ENCODE measurements at places on chromosomes 11 and 22.

GRCh38 chr22:42178910-42179519, 48.4 kb upstream of the CYP2D6 start:
- no peak for DNase-seq

DNA sequence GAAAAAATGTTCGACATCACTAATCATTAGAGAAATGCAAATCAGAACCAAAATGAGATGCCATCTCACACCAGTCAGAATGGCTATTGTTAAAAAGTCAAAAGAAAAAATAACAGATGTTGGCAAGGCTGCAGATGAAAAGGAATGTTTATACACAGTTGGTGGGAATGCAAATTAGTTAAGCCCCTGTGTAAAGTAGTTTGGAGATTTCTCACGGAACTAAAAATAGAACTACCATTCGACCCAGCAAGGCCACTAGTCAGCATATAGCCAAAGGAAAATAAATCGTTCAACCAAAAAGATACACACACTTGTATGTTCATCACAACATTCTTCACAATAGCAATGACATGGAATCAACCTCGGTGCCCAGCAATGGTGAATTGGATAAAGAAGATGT, 503.2 kb downstream of the OPCML start:
- DNase-seq, result peak; percentile 76

- no peak for DNase-seq
Measured at GRCh38 chr11:130170345-130170744, 10.8 kb downstream of the ST14 start.

DNA sequence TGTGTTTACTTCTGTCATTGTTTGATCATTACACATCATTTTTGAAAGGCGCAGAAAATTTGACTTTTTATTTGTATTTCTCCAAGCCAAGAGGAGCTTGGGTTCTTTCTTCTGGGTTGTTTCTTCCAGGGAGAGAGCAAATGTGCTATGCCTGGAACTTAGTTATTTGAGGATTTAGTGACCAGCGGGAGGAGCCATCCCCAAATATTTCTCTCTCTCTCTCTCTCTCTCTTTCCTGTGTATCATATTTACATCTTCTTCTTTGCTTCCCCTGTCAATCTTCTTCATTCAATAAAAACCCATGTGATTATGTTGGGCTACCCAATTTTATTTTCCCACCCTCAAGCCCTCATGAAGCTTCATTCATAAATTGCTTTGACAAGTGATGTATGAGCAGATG, 534.5 kb downstream of the LRRC4C start:
- no peak for DNase-seq

- no peak for DNase-seq
Measured at GRCh38 chr11:70578371-70578770, 180.0 kb downstream of the CTTN start.

- peak; percentile 28 for DNase-seq
Measured at GRCh38 chr11:93525601-93526345, 17.4 kb downstream of the SMCO4 start.

GRCh38 chr22:22590136-22590891, 31.2 kb upstream of the PRAME start:
- no peak for DNase-seq

DNA sequence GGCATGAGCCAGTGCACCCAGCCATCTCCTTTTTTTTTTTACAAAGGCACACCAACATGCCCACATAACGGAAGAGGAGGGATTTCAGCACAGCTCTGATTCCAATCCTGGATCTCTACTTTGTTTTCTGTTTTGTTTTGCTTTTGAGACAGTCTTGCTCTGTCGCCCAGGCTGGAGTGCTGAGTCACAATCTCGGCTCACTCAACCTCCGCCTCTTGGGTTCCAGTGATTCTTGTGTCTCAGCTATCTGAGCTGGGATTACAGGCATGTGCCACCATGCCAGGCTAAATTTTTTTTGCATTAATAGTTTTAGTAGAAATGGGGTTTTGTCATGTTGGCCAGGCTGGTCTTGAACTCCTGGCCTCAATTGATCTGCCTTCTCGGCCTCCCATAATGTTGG, 28.1 kb downstream of the VSTM5 start:
- DNase-seq, result peak; percentile 43

GRCh38 chr11:72786305-72787215, 7.3 kb downstream of the STARD10 start:
- no peak for DNase-seq

GRCh38 chr11:31397239-31397834, 27.7 kb downstream of the DNAJC24 start:
- DNase-seq, result peak; percentile 40

DNA sequence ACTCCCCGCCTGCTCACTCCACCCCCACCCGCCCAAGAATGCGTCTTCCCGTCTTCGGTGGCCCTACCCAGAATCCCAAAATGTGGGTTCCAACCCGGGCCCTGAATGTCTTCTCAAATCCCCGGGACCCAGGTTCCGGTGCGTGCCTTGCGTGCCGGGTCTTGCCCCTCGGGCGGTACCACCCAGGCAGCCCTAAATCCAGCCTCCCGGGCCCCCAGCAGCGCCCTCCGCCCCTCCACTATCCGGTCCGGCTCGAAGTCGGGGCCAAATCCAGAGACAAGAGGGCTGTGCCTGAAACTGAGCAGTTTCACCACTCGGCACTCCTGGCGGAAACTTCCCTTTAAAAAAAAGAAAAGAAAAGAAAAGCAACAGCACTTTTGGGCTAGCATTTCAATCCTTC, 16.3 kb upstream of the CCT8L2 start:
- DNase-seq, result no peak

GRCh38 chr11:83235825-83236224, 42.3 kb downstream of the ANKRD42 start:
- no peak for DNase-seq

DNA sequence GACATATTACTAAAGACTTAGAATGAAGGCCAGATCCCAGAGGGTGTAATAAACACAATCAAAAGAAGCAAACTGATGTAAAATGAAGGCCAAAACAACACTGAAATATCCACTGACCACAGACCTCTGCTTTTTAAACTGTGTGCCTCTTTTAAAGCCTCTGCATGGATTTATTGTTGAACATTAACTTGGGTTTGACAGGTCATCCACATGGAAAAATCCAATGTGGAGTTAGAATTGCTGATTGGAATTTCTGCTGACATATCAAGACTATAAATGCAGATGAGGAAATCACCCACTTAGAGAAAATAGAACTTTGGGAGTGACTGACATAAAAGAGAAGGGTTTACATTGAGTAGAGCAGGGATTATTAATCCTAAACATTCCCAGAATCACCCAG, 853.9 kb upstream of the RAG2 start:
- no peak for DNase-seq
